Neural progenitor cell (in vitro differentiated cells): ENCODE measurements at places on chromosomes 5 and 9. TPM values are rescaled to one million over a fixed set of nuclear protein-coding genes. Genes with fewer than 3 reads are reported as not detected.

DNA sequence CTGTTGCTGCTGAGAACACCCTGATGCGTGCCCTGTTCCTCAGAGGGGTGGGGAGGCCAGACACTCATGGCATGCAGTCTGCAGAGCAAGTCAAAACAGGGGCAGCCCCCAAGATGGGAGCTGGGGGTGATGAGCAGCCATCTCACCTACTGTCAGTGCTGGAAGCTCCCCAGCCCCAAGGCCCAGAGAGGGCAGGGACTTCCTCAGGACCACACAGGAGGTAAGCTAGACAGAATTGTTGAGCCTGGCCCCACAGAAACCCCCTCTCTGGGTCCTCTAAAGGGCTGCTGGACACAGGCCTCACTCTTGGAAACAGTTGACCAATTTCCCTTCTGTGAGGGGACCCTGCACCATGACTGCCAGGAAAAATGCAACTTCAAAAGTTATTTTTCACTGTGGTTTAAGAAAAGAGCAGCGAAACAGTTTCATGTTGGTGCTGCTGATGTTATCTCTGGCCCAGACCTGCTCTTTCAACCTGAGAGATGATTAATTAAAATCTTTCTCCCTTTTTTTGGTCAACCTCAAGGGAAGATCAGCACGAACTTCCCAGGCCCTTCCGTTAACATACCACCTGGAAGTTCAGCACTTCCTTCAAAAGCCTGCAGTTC lies 9.6 kb downstream of the CSF2 start:
- no peaks in the 10 kb centered on the region for H3K4me1 ChIP-seq
- H3K27ac ChIP-seq = no peak overlapping the region
- H3K36me3 ChIP-seq = no peaks in the 10 kb centered on the region
- DNase-seq = no peak
- no peak overlapping the region for H3K4me3 ChIP-seq

GRCh38 chr5:140360101-140360500 lies at the start of gene SLC4A9:
Gene SLC4A9, plus strand, starts transcription at chr5:140360194. Its CDS starts 43 bp downstream, at chr5:140360237.
- H3K36me3 ChIP-seq = no peaks in the 10 kb centered on the region
- no peak for DNase-seq
- H3K27me3 ChIP-seq = peaks cover 9% of the 10 kb centered on the region
- H3K4me3 ChIP-seq = no peak within 1 kb of the TSS
- no peak within 1 kb of the TSS for H3K27ac ChIP-seq

PFN3 gene
- total RNA-seq = not detected in 2 replicates

- H3K27ac ChIP-seq = no peak overlapping the region
- H3K36me3 ChIP-seq = no peaks in the 10 kb centered on the region
- no peak for DNase-seq
- H3K4me3 ChIP-seq = no peak overlapping the region
- H3K4me1 ChIP-seq = peaks cover 26% of the 10 kb centered on the region
- H3K27me3 ChIP-seq = no peaks in the 10 kb centered on the region
Observed at GRCh38 chr9:123749580-123750202, 180.2 kb downstream of the DENND1A start.

LEAP2 gene
- 3.5 and 3.6 TPM in 2 replicates for total RNA-seq

OR1J2 gene
- total RNA-seq = not detected in 2 replicates

DNA sequence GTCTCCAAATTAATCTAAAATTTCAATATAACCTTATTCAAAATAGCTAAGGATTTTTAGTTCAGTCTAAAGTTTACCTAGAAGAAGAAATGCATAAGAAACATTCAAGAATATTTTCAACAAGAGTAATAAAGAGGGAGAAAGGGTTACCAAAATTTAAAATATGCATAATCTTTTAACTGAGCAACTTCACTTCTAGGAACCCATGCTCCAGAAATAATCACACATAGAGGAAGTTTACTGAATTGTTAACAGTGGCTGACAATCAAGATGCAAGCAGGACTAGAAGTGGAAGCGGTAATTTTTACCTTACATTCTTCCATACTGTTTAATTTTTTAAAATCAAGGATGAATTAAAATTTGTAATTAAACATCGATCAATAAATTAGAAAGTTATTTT lies 1.9 kb downstream of the PJA2 start:
- H3K4me1 ChIP-seq = peaks cover 36% of the 10 kb centered on the region
- no peaks in the 10 kb centered on the region for H3K27me3 ChIP-seq
- H3K27ac ChIP-seq = no peak overlapping the region
- peak overlapping the region; percentile 81 for H3K4me3 ChIP-seq

TNFSF15 gene
- total RNA-seq = not detected in 2 replicates

- peak; percentile 27 for DNase-seq
- no peaks in the 10 kb centered on the region for H3K27me3 ChIP-seq
- no peaks in the 10 kb centered on the region for H3K4me1 ChIP-seq
- H3K36me3 ChIP-seq = no peaks in the 10 kb centered on the region
- H3K27ac ChIP-seq = no peak overlapping the region
- no peak overlapping the region for H3K4me3 ChIP-seq
Observed at GRCh38 chr5:88452820-88453219, 184.2 kb upstream of the TMEM161B start.

DNA sequence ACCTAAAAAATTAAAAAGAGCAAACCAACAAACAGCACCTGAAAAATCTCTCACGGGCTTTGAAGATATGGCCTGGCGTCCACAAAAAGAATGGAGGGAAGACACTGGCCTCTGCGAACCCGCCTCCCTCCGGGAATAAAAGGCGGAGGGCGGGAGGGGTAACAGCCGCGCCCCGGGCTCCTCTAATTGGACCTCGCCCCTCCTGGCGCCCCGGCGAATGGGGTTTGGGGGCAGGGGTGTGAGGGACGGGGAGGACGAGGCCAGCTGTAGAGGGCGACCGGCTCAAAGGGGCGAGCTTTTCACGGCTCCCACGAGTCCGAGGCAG lies 753 bp downstream of the FANCC start:
- peak overlapping the region; percentile 73 for H3K4me3 ChIP-seq
- H3K36me3 ChIP-seq = no peaks in the 10 kb centered on the region
- DNase-seq = peak; percentile 96
- peak overlapping the region; percentile 99 for H3K27ac ChIP-seq
- no peaks in the 10 kb centered on the region for H3K27me3 ChIP-seq
- H3K4me1 ChIP-seq = peaks cover 21% of the 10 kb centered on the region

DNA sequence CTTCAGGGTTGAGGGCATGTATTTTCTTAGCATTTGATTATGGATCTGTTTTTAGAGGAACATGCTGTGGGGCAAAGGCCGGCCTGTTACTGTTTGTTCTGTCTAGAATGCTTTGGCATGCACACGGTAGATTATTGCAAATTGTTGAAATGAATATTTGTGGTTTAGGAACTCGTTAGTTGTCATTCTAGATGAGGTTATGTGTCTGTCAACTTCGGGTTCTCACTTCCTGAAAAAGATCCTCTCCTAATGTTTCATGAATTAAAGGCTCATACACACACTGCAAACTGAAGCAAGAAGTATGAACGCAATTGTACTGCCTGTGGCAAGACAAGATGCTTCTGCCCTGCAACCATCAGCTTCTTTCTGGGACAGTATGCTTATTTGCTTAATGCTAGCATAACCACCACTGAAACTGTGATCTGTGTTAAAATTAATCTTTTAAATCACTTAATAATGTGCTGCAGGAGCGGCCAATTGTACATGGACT lies 99.6 kb downstream of the BASP1 start:
- DNase-seq = no peak
- no peaks in the 10 kb centered on the region for H3K36me3 ChIP-seq
- no peaks in the 10 kb centered on the region for H3K27me3 ChIP-seq
- peaks cover 7% of the 10 kb centered on the region for H3K4me1 ChIP-seq

- no peak overlapping the region for H3K4me3 ChIP-seq
- H3K27me3 ChIP-seq = no peaks in the 10 kb centered on the region
- DNase-seq = no peak
- peaks cover 1% of the 10 kb centered on the region for H3K4me1 ChIP-seq
Observed at GRCh38 chr9:132863096-132863495, 15.0 kb downstream of the AK8 start.

GRCh38 chr5:43802651-43803050 lies 199.7 kb downstream of the NNT start:
- no peaks in the 10 kb centered on the region for H3K36me3 ChIP-seq
- H3K27ac ChIP-seq = no peak overlapping the region
- no peaks in the 10 kb centered on the region for H3K27me3 ChIP-seq

DNA sequence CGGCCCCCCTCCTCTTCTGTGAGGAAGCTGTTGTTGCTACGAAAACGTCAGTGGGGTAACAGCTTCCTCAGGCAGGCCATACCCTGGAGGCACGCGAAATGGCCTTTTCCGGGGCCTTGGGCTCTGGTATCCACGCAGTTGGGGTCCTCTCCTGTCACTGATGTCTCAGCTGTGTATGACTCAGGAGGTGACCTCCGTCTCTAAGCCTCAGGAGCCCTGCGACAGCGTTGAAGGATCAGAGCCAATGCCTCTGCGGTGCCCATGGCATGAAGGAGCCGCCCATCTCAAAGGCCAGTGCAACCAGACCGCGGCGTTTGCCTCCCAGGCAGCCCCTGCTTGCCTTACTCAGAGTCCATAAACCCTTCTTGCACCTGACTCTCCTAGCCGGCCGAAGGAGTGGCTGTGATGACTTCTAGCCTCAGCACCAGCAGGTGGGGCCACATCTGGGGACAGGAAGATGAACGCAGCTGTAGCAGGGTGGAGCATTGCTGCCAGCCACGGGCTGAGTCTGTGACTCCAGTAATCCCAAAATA lies 1.0 kb upstream of the MXD3 start:
- peaks cover 3% of the 10 kb centered on the region for H3K27me3 ChIP-seq
- peak overlapping the region; percentile 85 for H3K4me3 ChIP-seq
- H3K36me3 ChIP-seq = no peaks in the 10 kb centered on the region
- H3K27ac ChIP-seq = no peak overlapping the region
- DNase-seq = peak; percentile 73

NPR2 gene
- total RNA-seq = 5.6 and 8.6 TPM in 2 replicates

DNA sequence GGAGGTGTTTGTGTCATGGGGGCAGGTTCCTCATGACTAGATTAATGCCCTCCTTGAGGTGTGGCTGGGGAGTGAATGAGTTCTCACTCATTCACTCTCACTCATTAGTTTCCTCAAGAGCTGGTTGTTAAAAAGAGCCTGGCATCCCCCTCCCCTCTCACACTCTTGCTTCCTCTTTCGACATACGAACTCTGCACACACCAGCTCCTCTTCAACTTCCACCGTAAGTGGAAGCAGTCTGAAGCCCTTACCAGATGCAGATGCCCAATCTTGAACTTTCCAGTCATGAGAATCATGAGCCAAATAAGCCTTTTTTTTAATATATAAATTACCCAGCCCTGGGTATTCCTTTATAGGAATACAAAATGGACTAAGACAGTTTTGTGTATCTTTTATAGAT lies 82.5 kb downstream of the SPRY4 start:
- H3K27me3 ChIP-seq = no peaks in the 10 kb centered on the region
- H3K27ac ChIP-seq = no peak overlapping the region
- peaks cover 15% of the 10 kb centered on the region for H3K4me1 ChIP-seq
- H3K36me3 ChIP-seq = no peaks in the 10 kb centered on the region

DNA sequence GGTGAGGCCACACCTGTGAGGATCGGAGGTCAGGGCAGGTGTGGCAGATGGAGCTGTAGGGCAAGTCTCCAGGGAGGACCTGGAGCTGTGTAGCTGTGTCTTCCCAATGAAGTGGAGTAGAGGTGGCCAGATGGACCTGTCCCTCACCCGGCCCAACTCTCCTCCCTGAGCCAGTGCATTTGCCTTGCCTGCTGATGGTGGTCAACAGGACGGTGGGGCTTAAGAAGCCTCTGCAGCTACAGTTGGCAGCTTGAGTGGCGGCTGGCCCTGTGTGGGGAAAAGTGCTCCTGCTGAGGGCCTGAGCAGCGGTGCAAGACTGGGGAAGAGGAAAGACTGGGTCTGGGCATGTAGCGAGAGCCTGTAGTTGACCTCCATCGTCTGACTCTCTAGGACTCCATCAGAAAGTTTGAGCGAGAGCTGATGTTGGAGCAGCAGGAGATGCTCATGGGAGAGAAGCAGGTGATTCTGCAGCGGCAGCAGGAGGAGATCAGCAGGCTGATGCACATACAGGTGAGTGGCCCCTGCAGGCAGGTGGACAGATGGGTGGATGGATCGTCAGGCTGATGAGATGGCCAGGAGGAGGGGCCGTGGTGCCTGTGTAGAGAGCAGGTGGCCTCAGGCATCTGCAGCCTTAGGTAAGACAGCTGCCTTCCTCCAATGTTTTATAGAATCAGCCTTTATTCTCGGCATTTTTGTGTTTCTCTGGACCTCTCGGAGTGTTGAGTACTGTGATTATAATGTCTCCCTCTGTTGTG lies 24.9 kb downstream of the PITX1 start:
- DNase-seq = no peak
- H3K27me3 ChIP-seq = no peaks in the 10 kb centered on the region
- H3K36me3 ChIP-seq = no peaks in the 10 kb centered on the region
- H3K4me3 ChIP-seq = no peak overlapping the region

C9orf78 gene
- 40.9 and 42.2 TPM in 2 replicates for total RNA-seq

- DNase-seq = no peak
- H3K27me3 ChIP-seq = no peaks in the 10 kb centered on the region
- H3K27ac ChIP-seq = no peak overlapping the region
Observed at GRCh38 chr9:114276908-114277821, 45.7 kb upstream of the ORM1 start.

GRCh38 chr5:116058346-116058936 lies 26.2 kb downstream of the ARL14EPL start:
- no peaks in the 10 kb centered on the region for H3K27me3 ChIP-seq
- H3K4me3 ChIP-seq = no peak overlapping the region
- H3K27ac ChIP-seq = no peak overlapping the region
- no peaks in the 10 kb centered on the region for H3K36me3 ChIP-seq
- H3K4me1 ChIP-seq = no peaks in the 10 kb centered on the region

MUSK gene
- total RNA-seq = 0.22 and 0.24 TPM in 2 replicates

DNA sequence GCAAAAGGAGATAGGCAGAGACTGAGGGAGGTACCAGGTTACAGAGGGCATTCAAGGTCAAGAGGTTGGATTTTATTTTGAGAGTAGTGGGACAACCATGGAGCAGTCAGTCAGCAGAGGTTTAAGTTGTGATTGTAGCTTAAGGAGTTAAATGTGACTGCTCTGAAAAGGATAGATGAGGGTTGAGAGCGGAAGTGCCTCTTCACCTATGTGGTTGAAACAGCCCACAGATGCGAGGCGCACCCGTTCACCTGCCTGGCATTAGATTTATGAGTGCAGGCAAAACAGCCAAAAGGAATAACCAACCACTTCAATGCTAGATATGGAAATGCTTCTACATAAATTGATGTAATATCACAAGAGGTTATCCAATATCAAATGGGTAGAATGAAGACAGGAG lies 8.4 kb downstream of the ZNF474 start:
- H3K4me3 ChIP-seq = no peak overlapping the region
- H3K36me3 ChIP-seq = no peaks in the 10 kb centered on the region
- H3K27me3 ChIP-seq = no peaks in the 10 kb centered on the region
- H3K4me1 ChIP-seq = no peaks in the 10 kb centered on the region
- DNase-seq = no peak

PKD2L2 gene
- not detected in 2 replicates for total RNA-seq

HSD17B3 gene
- not detected in 2 replicates for total RNA-seq

BTNL8 gene
- 0.22 and 0.34 TPM in 2 replicates for total RNA-seq

SEC16A gene
- 16.8 and 23.8 TPM in 2 replicates for total RNA-seq

GRCh38 chr5:168422431-168422830 lies 63.8 kb upstream of the RARS1 start:
- no peaks in the 10 kb centered on the region for H3K4me1 ChIP-seq
- H3K27ac ChIP-seq = no peak overlapping the region
- no peak overlapping the region for H3K4me3 ChIP-seq
- DNase-seq = no peak

ELL2 gene
- 9.3 and 14.2 TPM in 2 replicates for total RNA-seq

- no peaks in the 10 kb centered on the region for H3K36me3 ChIP-seq
- DNase-seq = no peak
- H3K4me1 ChIP-seq = peaks cover 8% of the 10 kb centered on the region
- H3K27me3 ChIP-seq = no peaks in the 10 kb centered on the region
- no peak overlapping the region for H3K27ac ChIP-seq
Observed at GRCh38 chr9:80231318-80232236, 659.8 kb downstream of the TLE4 start.

- peaks cover 16% of the 10 kb centered on the region for H3K4me1 ChIP-seq
- no peaks in the 10 kb centered on the region for H3K27me3 ChIP-seq
- no peak for DNase-seq
- H3K4me3 ChIP-seq = no peak overlapping the region
Observed at GRCh38 chr5:127595484-127596368, 53.2 kb upstream of the CTXN3 start.
